ENCODE measurements at places on chromosomes 7 and 10.

DNA sequence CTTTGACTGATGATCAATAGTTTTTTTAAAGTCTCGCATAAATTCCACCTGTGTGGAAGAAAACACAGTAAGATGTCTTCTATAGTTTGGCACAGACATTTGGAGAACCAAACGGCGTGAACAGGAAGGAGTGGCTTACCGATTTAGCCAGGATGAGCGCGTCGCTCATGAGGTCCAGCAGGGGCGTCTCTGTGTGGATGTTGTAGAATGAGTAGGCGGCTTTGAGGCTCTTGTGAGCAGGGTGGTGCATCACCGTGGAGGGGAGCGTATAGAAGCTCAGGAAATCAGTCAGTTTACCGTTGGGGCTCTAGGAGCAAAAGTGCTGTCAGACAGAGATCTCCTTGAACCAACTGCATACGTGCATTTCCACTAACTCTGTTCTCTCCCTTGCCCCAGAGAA is 15.5 kb downstream of the RPP38 start:
- DNase-seq = no peak

GRCh38 chr7:12601302-12601869 is 30.9 kb downstream of the SCIN start:
- DNase-seq = no peak

- DNase-seq = no peak
Measured at GRCh38 chr7:22566176-22566575, 66.2 kb upstream of the STEAP1B start.

DNA sequence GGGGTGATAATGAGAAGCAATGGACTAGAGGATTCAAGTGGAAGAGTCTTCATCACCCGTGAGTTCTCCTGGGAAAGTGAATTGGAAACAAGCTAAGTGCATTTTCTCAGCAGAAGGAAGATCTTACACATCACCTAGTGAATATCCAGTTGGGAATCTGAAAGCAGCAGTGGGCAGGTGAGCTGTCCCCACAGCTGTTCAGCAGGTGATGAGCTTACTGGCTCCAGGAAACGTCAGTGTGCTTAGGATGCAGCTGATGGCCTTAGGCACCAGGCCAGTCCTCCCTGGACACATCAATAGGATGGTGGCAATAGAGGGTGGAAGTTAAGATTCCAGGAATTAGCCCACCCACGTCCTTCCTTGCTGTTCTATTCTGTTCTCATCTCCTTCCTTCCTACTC is 66.7 kb downstream of the NOD1 start:
- no peak for DNase-seq

GRCh38 chr7:128005117-128005516 is 26.1 kb downstream of the LRRC4 start:
- no peak for DNase-seq

DNA sequence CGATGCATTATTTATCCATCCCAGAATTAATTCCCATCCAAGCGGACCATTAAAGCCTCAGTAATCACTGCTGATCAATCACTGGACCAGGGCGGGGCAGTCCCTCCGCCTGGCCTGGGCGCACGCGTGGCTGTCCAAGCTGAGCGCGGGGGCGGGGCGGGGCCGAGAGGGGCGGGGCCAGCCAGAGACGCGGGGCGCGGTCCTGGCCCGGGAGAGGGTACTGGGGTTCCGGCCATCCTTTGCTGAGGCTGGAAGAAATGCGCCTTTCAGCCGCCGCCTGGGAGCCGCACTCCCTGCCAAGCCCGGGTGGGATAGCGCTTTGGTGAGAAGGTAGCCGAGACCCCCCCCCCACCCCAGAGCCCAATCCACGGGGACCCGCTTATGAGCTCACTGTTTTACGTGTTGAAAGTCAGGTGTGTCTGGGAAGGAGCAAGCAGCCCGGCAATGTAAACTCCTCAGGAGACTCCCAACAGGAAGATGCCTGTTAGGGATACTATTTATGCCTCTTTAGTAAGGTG is at the start of gene ARHGAP22:
TSS of gene ARHGAP22 (minus strand) at position 83 of the 518 bp plus-strand sequence. CDS start 277 bp downstream, outside the sequence.
- peak; percentile 74 for DNase-seq

DNA sequence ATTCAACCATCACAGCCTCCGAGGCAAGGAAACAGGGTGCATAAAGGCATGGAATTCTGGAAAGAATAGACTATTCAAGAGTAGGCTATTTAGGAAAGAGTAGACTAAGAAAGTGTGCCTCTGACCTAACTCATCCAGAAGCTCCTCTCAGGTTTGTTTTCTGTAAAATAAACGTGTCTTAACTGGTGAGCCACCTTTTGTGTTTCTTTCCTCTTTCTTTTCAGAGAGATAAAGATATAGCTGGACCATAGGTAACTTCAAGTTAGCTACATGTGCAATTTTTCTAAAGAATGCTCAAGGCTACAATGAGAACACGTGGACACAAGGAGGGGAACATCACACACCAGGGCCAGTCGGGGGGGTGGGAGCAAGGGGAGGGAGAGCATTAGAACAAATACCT is 577.0 kb downstream of the TYW1 start:
- DNase-seq = no peak
